ENCODE measurements at places on chromosomes 7 and 10.
A peak's percentile ranks its signal among the peaks of the same experiment; 100 is the strongest.

DNA sequence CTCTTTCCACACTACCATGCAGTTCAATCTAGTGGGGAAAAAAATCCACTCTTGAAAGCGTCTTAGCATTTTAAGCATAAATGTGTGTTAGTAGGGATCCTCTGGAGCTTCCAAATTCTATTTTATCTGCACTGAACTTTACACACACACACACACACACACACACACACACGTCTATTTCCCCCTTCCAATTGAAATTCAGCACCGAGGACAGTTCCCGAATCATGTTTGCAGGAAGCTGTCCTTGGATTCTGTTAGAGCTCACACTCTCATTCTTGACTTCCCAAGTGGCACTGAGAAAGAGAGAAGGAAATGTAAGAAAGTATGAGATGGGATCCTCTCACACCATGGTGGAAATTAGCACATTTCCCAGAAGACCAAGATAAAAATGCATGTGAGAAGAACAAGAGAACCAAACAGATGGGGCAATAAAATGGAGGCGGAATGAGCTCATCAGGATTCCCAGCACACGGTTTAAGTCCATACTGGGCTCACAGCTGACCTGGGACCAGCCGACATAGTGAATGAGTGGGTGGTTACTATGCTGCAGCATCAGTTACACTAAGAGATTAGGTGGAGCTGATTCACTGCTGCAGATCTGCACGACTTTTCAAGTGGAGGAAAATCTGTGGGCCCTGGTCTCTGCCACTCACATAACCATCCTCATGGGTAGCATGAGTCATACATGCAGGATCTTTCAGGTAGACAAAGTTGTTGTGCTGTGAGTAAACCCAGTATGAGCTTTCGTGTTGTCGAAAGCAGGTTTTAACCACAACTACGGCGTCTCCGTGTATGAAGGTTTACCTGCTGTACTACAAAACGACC lies 3.3 kb upstream of the NPTX2 start:
- no peak for DNase-seq

DNA sequence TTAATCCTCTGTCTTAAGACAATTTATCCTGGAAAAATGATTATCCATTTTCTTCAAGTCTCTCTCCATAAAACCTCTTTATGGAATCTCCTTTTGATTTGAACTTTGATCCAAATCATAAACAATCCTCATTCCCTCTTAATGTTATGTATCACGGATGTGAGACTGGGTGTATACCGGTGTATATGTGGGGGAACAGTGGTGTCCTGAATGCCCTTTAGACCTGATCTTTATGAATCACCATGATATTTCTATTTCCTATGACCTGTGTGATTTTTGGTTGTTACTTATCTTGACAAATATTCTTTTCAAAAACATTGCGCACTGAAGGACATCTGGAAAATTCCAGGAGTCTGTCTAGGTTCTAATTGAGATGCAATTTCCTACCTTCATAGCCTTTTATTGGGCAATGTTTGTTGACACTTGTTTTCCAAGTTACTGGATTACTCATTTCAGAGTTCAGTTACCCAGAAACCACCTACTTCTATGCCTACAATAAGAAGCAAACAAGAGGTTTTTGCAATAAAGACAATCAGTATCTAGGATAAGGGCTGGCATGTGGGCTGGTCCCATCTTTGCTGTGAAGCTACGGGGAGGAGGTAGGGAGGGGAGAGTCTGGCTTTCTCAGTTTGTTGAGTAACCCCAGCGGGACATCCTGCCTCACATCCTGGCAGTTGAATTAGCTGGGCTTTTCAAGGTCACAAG lies 190.4 kb downstream of the CTTNBP2 start:
- no peak for DNase-seq

GRCh38 chr7:83658126-83658525 lies 9.2 kb upstream of the SEMA3E start:
- no peak for DNase-seq

- DNase-seq: peak; percentile 61
These were observed 11.5 kb upstream of the DLD start for GRCh38 chr7:107879400-107880035.

GRCh38 chr7:41156268-41156667 lies 546.6 kb downstream of the INHBA start:
- DNase-seq: no peak

DNA sequence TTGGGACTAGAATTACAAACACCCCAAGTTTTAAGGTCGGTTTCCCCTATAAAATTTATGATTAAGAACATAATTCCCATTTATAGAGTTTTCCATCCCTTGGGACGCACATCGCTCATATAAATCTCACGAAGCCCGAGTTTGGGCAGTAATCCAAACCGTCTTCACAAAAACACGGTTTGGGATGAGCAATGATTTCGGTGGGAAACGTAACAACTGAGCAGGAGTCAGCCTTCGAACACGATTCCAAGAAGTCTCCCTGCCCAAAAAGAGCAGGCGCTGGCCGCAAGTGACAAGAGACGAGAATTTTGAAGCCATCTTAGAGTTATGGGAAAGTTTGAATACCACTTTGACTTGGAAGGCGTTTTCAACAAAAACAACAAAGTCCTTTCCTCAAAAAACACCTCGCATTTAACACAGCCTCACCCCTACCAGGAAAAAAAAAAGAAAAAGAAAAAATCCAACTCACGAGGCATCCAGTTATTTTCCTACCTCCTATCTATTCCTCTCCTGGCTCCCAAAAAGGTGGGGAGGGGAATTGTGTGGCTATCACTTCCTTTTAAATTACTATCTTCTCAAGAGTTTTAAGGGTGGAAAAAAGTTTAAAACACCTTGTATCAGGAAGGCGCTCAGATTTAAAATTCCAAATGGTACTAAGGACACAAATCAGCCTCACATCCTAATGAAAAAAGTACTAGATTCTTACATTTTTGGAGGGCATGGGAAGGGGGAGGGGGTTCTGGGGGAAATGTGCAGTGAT lies 1.6 kb downstream of the SEPHS1 start:
- DNase-seq: no peak

DNA sequence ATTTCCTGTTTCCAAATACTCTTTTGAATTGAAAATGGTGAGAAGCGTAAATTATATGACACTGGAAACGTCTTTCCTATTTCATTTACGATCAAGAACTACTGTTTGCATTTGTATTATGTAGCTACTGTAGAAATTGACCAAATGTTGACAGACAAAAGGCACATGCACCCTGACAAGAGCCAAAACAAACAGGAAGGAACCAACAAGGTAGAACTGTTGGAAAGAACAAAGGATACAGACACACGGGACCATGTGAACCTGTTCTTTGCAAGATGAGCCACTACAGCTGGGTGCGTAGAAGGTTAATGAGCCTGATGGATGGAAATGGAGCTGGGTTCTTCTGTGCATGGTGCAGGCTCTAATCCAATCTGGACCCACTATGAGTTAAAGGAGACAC lies 48.4 kb upstream of the FZD8 start:
- no peak for DNase-seq

- DNase-seq: no peak
These were observed 1120.6 kb downstream of the SORCS1 start for GRCh38 chr10:106043863-106044262.

DNA sequence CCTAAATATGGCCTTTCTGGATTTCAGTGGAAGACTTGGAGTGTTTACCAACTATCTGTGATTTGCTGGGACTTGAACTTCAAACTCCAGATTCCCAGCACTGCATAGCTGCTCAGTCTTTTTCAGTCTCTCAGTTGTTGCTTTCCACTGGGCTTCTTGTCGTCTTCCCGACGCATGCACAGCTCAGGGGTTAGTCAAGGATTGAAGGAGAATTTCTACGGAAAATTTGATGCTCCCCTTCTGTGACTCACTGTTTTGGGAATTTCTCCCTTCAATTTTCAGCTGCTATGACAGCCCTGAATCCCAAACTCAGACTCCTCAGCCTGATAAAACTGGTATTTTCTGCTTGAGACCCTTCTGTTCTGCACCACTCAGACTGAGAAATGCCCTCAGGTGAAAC lies 91.7 kb downstream of the CYP26A1 start:
- DNase-seq: no peak

- DNase-seq: no peak
These were observed 18.4 kb upstream of the KLF6 start for GRCh38 chr10:3803295-3803926.

GRCh38 chr7:148204639-148205304 lies 385.8 kb upstream of the C7orf33 start:
- no peak for DNase-seq

DNA sequence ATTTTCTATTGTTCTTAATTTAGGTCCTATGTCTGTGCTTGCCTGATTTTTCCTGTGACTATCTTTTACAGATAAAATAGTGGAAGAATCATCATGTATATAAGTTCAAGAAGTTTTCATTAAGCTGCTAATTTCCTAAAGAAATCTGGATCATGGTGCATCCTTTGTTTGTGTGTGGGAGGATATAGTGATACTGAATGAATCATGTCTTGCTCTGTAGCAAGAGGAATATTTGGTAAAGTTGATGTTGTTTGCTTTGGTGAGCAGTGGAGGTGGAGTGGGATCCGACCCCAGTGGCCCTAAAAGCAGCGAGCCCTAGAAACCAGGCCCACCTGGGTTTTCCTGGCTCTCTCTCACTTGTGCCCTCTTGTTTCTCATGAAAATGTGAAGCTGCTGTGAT lies 83.7 kb downstream of the CCNY start:
- no peak for DNase-seq

- DNase-seq: no peak
These were observed 238.2 kb upstream of the FAM3C start for GRCh38 chr7:121634356-121634755.

DNA sequence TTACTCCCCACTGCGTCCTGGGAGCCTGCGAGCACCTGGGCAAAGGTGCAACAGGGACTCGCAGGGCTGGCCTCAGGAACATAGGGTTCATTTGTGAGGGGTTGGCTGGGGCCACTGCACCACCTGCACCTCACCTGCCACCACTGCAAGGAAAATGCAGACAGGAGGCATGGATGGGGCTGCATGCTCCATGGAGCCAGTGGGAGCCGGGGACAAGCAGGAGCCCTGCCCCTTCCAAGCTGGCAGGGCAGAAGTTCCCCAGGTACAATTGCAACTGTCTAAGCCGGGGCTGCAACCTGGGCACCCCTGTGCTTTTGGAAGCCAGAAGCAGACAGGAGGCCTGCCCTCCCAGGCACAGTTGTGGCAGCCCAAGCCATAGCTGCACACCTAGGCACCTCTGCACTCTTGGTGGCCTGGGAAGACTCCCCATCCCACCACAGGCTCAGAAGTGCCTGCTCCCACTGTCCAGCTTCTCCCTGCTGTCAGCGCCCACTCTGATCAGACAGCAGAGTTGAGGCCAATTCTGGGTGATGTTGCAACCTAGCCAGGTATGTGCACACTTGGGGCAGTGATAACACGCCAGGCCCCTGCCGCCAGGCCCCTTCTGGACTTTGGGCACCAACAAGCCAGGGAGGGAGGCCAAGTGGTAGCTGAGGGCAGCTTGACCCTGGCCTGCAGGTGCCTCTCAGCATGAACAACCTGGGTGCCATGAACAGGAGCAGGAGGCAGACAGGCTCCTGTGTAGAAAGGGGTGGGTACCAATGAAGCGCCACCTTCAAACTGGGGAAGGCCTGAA lies 58.2 kb downstream of the TMEM106B start:
- DNase-seq: no peak

Measured in activated naive CD4-positive, alpha-beta T cell treated with anti-CD3 and anti-CD28 coated beads, Interleukin-2, amount 10 ng/mL, durations not matched to agents 7 days and 5 days (primary cell).